ENCODE measurements at places on chromosomes 12 and 14.

GRCh38 chr12:69059465-69060457, 126.8 kb upstream of the CPM start:
- no peak for DNase-seq

DNA sequence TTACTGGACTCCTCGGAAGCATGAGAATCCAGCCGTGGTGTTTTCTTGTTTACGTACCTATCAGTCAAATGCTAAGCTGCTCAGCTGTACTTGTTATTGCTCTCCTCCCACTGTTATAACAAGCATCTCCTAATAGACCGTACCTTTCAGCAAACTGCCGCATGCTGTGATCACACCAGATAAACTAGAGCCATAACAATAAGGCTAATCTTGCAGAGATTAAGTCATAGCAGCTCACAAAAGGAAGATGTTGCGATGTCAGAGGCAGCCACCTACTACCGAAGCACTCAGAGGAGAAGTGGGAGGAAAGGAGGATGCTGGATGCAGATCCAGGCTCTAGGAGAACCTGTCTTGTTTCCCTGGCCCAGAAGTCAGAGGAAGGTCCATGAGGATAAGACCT, 196.0 kb downstream of the GALC start:
- no peak for DNase-seq

- DNase-seq = no peak
These were observed 1.8 kb downstream of the SRRM4 start for GRCh38 chr12:118982984-118983761.

GRCh38 chr12:55931317-55931779, 386 bp downstream of the DGKA start:
- DNase-seq = no peak

- DNase-seq = no peak
These were observed 9.8 kb downstream of the RAPGEF3 start for GRCh38 chr12:47748899-47749298.

DNA sequence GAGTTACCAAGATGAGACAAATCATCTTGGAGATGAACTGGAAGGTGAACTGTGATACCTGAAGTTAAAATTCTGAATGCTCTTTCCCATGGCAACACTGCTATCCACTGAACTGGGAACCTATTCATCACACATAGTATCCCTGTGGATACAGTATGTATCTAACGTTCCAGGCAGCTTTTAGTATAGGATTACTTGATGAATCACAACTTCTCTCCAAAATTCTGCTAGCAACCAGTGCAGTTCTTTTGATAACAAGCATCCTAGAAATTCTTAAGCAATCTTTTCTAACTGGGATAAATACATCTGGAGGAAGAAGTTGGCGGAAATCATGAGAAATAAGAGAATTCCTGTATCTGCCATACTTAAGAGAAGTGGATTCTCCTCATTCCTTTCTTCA, 66.4 kb downstream of the PAWR start:
- no peak for DNase-seq

- DNase-seq = no peak
These were observed 24.8 kb downstream of the KLC1 start for GRCh38 chr14:103653805-103654204.

DNA sequence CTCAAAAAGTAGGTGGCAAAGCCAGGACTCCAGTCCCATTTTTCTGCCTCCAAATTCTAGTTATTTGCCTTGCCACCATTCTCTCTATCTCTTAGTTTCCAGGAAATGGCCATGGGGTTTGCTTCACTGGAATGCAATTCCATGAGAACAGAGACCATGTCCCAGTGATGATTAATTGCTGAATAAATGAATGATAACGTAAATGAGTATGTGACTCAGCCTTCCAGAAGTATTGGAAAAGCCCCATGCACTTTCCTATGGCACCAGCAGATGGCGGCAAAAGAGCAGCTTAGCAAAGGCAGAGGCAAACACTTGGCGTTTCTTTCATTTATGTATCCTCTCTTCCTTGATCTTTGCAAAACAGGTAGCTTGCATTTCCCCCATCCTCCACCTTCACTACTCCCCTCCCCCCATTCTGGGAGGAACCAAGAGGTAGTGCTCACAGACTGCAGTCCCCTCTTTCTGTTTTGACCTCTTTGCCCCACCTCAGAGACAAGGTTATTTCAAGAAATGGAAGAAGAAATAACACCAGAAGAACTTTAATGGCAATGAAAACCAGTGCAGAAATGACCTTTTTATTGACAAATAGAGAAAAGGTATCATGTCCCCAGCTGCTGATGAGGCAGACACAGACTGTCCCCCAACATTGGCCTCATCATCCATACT, 21.3 kb downstream of the TBX3 start:
- peak; percentile 65 for DNase-seq
